H9 (cell line): ENCODE measurements at places on chromosomes 1 and 21. TPM values are rescaled to one million over a fixed set of nuclear protein-coding genes. Genes with fewer than 3 reads are reported as not detected.

DNA sequence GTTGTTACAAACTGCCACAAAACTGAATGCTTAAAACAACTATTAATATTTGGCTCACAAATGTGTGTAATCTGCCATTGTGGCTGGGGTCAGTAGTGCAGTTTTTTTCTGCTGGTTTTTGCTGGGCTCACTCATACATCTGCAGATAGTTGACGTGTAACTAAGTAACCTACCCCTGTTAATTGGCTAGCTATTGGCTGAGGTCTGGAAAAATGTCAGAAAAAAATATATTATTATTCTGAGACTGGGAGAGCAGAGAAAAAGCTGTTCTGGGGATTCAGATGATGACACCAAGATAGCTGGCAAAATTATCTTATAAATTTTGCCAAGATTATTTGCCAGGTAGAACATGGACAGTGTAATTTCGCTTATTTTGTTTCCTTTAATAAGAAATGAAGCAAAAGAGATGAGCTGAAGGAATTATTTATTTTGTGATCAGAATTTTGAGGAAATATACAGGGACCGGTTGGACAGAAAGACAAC, 616.1 kb upstream of the ADAMTS5 start:
- no peak for DNase-seq

DNA sequence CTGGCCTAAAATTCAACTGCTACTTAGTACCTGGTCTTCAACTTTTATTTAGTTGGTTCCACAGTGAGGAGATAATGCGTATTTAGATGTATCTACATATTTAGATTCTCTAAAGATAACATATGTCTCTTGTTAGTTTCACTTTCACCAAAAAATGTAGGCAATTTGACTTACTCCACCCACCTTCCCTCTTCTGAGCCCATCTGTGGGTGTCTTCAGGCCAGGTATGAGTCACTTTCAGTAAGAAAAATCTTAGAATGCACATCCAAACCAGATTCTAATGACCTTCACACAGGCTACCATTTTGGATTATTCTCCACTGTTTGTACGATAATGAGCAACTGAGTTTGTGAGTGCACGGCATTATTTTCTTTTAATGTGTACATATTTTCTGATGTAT, 501.7 kb downstream of the NEGR1 start:
- DNase-seq = no peak

- no peak for DNase-seq
These were observed 91.6 kb downstream of the LRRC8C start for GRCh38 chr1:89724369-89725010.

DNA sequence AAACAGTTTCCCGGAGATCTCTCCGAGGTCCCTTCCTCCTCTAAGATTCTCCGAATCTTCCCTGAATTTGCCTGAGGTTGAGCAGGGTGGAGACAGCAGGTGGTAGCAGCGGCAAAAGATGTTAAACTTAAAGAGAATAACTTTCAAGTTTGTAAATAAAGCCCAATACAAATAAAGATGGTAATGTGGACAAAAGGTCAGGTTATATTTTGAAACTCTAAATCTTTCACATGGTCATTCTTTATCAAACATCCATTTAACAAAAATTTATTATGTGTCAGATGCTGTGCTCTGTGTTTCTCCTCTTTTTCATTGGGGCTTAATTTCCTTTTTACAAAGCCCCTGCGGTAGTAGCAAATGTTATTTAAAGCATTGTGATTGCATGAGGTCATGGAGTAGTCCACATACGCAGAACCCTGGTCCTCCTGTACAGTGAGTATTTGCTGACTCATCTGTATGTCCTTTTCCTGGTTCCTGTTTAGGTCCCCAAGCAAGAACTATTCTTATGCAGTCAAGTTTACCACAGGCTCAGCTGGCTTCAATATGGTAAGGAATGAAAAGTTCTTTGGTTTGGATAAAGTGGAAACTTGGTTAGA, 119.2 kb downstream of the ITSN1 start:
- no peak for DNase-seq

- DNase-seq = no peak
These were observed 183.6 kb upstream of the NR5A2 start for GRCh38 chr1:199843861-199844260.

DNA sequence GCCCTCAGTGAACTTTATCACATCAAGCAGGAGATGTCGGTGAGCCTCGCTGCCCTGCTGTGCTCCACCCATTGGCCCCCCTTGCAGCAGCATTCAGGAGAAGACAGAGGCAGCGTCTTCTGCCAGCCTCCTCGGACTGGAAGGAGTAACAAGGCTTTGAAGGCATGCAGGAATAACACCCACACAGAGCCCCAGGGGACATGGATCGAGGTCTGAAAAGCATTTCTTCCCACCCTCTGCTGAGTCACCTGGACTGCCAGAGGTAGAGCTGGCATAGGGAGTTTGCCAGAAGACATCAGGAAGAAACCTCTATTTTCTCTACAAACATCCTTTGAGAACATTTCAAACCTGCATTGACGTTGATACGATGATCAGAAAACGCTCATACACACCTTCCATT, 42.9 kb downstream of the COL18A1 start:
- no peak for DNase-seq

- DNase-seq = no peak
These were observed 12.1 kb downstream of the RGS1 start for GRCh38 chr1:192587386-192588266.

GRCh38 chr1:222732216-222733159, 4.5 kb upstream of the FAM177B start:
- DNase-seq = no peak

MRPL9 gene
- 100 and 102 TPM in 2 replicates for total RNA-seq

DNA sequence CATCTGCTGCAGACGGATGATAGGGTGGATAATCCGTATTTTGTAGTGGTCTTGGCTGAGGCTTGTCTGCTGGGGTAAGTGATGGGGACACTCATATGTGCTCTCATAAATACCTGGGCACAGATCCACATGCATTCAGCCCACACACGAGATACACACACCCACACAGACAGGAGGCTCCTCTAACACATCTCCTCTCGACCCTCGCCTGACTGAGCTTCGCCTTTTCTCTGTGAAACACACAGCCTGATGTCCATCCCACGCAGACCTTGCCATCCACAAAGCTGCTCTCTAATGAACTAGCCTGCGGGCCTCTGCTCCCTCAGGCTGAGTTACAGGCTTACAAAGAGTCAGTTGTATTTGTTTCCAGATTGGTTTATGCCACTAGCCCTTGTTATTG, 96.3 kb upstream of the CSF3R start:
- DNase-seq = no peak

- no peak for DNase-seq
These were observed 8.8 kb upstream of the GFI1 start for GRCh38 chr1:92495392-92496063.

- no peak for DNase-seq
These were observed 102.6 kb downstream of the GPATCH2 start for GRCh38 chr1:217528271-217528670.

DNA sequence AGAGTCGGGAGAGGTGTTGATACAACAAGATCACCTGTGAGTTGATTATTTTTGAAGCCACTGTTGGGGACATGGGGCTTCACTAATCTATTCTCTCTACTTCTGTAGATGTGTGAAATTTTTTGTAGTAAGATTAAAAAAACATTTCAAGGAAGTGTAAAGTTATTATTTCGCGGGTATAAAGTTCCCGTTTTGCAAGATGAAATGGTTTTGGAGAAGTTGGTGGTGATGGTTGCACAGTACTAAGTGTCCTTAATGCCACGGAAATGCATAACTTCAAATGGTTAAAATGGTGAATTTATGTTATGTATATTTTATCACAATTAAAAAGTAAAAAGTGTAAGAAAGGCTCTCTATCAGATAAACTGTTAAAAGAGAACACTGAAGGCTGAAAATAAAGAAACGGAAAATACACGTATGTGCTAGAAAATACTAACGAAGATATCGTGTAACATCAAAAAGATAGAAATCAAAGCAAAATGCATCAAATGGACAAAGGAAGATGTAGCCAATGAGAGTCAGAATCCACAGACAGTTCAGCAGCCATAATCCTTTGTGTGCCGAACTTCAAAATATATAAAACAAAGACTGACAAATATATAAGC, 2.9 kb upstream of the ITGB2 start:
- DNase-seq = no peak

C1orf105 gene
- total RNA-seq = not detected in 2 replicates

DNA sequence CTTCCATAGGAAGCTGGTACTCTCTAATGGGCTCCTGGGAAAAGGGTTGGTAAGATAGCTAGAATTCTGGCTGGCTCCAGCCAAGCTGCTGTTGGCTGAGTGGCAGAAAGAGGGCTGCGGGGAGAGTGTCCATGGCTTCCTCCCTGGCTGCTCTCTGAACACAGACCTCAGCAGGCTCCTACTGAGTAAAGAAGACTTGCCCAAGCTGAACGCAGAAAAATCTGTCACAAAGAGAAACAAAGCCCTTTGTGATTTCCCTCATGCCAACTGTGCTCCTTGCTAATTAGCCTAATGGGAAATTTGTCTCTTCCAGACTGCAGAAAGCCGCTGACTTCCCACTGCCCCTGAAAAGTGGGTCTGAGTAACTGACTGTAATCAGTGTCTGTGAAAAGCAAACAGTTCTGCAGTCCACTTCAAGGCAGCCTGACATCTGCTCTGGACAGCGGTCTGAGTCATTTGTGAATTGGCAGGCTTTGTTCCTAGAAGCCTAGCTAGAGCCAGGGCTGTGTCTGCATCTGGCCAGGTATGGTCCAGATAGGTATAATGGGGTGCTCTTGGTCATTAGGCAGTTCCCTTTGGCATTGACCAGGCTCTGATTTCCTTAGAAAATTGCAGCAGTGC, 282.8 kb downstream of the ZNF648 start:
- DNase-seq = no peak

KRTAP19-1 gene
- total RNA-seq = not detected in 2 replicates

DNA sequence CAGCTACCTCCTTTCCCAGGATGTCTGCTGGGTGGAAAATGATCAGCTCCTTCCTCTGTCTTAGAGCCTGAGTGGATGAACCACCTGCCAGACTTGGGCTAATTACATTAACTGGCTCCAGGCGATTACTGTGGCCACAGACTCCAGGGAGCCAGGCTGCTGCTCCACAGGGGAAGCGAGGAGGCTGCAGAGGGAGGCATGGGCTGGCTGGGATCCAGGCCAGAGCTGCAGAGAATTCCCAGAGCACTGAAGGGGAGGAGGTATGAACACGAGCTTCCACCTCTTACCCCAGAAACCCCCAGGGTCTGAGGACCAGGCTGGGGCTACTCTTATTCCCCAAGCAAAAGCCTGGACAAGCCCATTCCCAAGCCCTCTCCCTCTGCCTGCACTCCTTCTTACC, 136.0 kb upstream of the KLHDC7A start:
- no peak for DNase-seq

DNA sequence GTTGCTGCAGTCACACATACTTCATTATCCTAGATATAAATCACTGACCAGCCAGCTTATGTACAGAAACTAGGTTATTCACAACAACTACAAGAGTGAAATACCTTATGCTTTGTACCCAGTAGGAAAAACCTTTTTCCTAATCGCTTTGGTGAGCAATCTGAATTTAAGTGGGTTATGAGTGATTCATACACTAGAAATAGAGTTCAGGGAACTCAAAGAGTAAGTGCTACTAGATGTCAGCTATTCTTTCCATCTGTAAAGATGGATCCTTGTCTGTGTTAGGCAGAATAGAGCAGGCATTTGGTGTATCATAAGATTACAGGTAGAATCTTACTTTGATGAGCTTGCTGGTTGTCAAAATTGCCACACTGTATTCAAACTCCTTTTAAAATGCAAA, 101.9 kb downstream of the ZNF644 start:
- DNase-seq = no peak

GRCh38 chr1:61397495-61397894, 315.1 kb downstream of the NFIA start:
- DNase-seq = no peak

ILDR2 gene
- total RNA-seq = 1.1 and 1.7 TPM in 2 replicates

DNA sequence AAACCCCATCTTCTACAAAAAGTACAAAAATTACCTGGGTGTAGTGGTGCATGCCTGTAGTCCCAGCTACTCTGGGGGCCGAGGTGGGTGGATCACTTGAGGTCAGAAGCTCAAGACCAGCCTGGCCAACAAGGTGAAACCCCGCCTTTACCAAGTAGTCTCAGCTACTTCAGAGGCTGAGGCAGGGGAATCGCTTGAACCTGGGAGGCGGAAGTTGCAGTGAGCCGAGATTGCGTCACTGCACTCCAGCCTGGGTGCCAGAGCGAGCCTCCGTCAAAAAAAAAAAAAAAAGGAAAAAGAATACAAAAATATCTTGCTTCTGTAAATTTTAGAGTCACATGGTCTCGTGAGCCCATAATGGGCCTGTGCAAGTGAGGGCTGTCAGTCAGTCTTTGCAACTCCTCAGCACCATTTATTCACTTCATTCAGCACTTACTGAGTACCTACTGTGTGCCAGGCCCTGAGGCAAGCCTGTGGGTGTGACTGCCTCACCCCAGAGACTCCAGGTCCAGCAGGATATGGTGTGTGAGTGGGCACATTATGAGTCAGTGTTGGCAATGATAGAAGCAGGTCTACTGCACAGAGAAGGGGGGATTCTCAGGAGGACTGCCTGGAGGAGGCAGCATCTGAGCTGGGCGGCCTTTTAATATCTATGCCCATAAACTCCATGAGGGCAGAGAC, 46.8 kb upstream of the TARDBP start:
- DNase-seq = no peak

PTPRF gene
- total RNA-seq = 192 and 193 TPM in 2 replicates

DNA sequence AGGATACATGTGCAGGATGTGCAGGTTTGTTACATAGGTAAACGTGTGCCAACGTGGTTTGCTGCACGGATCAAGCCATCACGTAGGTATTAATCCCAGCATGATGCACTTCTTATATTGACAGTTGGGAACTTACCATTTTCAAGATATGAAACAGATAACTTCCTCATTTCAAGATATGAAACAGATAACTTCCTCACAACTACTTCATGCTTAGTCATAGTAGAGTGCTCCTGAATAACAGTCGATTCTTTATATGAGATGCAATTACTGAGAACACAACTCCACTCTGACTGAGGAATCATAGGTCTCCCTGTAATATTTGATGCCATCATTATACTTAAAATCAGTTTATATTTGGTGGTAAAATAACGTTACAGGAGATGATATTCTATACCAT, 1124.3 kb downstream of the AMY1C start:
- no peak for DNase-seq

OR2L13 gene
- total RNA-seq = not detected in 2 replicates

DNA sequence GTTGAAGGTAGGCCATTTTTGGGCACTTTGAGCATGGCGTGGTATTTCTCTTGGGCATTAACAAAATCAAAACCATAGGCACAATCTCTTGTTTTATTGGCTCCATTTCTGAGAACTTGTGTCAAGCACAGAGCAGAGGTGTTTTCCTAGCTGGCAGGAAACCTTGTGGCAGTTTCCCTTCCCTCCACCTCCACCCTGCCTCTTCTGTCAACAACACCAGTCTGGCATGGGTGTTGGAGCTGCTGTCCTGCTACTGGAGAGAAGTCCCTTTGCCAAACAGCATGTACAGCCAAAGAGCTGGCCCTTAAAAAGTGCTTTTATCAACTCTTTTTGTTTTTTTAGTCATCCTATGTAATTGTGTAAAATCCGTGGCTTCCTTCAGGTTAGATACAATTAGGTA, 16.0 kb downstream of the ATP1A1 start:
- DNase-seq = no peak

CLCA1 gene
- not detected in 2 replicates for total RNA-seq

HSD3B1 gene
- not detected in 2 replicates for total RNA-seq

GRCh38 chr1:156488566-156489165, 11.9 kb downstream of the MEF2D start:
- no peak for DNase-seq

NCMAP gene
- total RNA-seq = 0.33 and 0.35 TPM in 2 replicates

SERTAD4 gene
- total RNA-seq = 3.9 and 5.0 TPM in 2 replicates

GRCh38 chr1:175169286-175170018, 23.1 kb downstream of the KIAA0040 start:
- DNase-seq = no peak
